Tibial nerve (tissue), 4 donors: ENCODE measurements at places on chromosomes 7 and 10. TPM values are rescaled to one million over a fixed set of nuclear protein-coding genes. Genes with fewer than 3 reads are reported as not detected.
A peak's percentile ranks its signal among the peaks of the same experiment; 100 is the strongest.

DNA sequence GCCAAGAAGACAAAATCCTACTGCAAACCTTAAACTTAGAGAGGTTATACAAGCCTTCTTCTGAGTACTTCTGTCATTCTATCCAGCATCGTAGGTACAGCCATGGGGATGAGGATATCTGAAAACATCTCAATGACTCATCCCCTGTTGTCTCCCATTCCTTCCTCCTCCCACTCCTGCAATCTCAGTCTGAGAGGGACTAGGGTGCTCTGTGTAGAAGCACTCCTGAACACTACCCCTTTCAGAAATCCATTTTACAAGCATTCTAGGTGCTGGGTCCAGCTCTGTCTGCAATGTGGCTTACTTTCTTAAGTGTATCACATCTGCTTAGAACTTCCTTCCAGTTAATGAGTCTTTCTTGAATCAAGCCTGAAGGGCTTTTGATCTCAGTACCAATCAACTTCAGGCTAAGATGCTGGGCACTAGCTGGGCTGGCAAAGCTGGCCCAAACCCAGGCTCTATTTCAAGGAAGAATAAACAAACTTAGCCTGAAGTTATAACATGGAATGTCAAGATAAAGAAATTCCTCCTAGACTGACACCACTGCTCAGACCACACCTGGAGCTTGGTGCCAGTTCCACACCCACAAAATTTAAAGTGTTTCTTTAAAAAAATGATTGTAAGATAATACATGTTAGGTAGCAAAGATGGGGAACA is 270.3 kb upstream of the AOAH start:
- no peak for DNase-seq

GRCh38 chr10:132336919-132337407 is 5.0 kb downstream of the LRRC27 start:
- DNase-seq = no peak

DNA sequence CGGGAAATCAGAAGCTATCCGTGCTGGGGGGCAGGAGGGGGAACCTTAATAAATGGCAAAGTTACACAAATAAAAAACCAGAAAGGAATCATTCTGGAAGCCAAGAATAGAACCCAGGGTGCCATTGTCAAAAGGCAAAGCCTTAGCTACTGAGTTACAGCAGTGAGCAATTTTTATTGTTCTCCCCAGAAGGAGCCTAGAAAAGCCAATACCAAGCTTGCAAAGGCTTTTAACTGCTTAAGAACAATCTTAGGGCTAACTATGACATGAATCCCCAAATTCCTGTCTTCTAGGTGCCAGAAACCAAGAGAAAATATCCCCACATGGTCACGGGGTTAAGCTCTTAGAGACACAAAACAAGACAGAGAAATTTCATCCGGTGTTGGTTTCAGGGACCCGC is 482.7 kb downstream of the CCSER2 start:
- no peak for DNase-seq

DNA sequence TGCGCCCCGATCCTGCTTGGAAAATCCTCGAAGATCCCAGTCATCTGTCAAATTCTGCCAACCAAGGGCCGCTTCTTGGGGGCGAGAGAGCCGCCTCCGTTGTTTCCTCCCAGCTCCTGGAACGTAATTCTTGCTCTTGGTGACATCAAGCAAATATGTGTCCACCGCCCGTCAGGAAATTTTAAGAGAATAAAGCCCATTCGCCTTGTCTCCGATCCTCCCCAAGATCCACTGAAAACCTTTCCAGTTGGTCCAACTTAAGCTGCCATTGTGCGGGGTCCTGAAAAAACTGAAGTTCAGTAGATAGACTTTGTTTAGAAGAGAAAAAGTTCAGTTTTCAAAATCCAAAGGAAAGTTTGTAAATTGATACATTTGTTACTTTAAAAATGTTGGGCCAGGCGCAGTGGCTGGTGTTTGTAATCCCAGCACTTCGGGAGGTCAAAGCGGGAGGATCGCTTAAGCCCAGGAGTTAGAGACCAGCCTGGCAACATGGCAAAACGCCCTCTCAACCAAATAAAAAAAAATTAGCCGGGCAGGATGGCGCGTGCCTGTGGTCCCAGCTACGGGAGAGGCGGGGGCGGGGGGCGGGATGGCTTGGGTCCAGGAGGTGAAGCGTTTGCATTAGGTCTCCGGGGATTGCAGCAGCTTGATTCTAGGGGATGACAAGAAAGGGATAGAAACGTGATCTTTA is 1.0 kb upstream of the ZNF800 start:
- DNase-seq = peak; percentile 30

- no peak for DNase-seq
Observed at GRCh38 chr10:122296363-122297120, 25.4 kb downstream of the BTBD16 start.

DNA sequence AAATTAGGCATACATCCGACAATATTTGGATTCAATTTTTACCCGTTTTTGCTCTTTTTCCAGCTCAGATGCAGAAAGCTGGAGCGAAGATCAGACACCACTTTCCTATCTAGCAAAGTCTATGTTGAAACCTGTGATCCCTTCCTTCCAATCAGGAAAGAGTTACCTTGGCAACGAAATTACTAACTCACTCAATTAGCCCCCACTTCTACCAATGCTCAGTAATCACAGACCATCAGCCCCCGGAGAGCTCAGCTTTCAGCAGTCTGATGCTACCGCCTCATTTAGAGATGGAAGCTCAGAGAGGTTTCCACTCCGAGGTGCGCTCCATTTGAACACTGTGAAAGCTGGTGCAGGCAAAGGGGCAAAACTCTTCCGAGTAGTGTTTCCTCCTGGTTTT is 6.7 kb downstream of the FRAT1 start:
- no peak for DNase-seq

DNA sequence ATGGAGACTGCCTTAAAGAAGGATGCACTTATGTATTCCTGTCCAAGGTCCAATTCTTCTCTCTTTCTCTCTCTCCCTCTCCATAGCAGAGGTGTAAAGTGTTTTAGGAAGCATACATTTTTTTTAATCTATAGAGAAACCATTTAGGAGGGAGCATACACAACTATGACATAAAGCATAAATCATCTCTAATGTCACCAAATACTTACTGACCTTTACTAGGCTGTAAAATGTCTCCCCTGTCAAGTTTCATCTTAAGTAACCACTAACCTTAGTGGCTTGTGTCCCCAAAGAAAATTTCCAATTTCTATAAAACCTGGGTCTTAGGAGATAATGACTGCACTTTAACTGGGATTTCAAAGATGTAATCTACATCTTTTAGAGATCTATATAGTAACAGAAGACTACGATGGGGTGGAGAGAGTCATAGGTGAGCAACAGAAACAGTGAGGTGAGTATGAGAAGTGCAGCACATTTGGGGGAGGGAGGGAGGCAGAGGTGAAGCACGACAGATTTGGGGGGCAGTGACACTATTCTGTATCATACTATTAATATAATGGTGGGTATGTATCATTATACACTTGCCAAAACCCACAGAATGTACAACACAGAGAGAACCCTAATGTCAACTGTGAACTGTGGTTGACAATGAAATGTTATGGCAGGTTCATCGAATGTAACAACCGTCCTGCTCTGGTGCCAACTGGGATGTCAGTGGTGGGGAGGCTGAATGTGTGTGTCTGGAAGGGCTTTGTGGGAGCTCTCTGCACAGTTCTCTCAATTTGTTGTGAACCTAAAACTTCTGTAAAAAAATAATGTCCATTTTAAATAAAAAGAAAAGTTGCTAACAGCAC is 79.5 kb downstream of the PIP4K2A start:
- no peak for DNase-seq

- DNase-seq = no peak
Observed at GRCh38 chr10:100570506-100570905, 34.8 kb downstream of the HIF1AN start.

GRCh38 chr10:99976886-99977665 is 32.7 kb downstream of the DNMBP start:
- peak; percentile 30 for DNase-seq

DNA sequence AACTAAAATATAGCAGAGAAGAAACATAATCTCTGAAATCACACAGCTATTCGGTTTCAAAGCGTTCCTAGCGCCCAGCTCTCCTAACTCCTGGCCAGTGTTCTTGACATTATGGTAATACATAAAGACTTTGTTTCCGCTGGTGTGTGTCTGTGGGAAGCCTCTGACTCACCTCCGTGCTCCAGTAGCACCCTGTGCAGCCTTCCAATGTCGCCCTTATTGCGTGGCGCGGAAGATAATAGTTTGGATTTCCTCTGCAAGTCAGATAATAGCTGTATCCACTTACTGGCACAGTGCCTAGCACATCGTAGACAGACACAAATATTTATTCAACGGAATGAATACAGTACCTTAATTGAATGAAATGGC is 570 bp downstream of the BMS1 start:
- DNase-seq = no peak

- DNase-seq = no peak
Observed at GRCh38 chr7:158125721-158126120, 461.9 kb downstream of the PTPRN2 start.

- no peak for DNase-seq
Observed at GRCh38 chr10:91787810-91788209, 10.4 kb upstream of the TNKS2 start.

DNA sequence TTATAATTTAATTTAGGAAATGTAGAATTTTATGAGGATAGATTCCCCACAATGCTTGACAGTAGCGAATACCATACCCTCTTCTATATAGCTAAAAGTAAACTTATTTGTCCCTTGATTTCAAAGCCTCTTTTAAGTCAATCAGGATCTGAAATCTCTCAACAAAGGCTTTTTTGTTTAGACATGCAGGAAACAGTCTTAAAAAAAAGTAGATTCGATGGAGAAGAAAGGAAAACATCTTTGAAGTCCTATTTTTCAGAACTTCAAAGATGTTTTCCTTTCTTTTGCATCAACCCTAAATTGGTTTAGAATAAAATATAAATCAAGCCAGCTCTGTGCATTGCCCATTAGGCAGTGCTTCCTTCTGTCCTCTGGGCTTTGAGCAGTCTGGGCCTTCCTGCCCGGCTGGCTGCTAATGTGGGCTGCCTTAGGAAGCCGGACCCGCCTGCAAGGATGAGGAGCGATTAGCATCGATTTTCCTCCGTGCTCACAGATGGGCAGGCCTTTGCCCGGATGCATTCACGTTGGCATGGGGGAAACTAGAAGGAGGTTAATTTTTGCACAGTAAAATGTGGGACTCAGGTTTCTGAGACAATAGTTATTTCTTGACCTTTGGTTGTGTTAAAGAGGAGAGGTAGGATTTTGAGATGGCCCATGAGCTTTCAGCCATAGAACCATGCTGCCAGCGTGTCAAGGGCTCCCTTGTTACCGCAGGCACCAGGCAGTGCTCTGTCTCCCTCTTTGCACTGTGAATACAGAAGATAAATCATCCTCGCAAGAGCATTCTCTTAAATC is 15.5 kb downstream of the MSRB2 start:
- no peak for DNase-seq

- DNase-seq = no peak
Observed at GRCh38 chr7:98852826-98853225, 17.0 kb downstream of the TMEM130 start.

- no peak for DNase-seq
Observed at GRCh38 chr7:139679731-139680594, 97.8 kb downstream of the HIPK2 start.

DNA sequence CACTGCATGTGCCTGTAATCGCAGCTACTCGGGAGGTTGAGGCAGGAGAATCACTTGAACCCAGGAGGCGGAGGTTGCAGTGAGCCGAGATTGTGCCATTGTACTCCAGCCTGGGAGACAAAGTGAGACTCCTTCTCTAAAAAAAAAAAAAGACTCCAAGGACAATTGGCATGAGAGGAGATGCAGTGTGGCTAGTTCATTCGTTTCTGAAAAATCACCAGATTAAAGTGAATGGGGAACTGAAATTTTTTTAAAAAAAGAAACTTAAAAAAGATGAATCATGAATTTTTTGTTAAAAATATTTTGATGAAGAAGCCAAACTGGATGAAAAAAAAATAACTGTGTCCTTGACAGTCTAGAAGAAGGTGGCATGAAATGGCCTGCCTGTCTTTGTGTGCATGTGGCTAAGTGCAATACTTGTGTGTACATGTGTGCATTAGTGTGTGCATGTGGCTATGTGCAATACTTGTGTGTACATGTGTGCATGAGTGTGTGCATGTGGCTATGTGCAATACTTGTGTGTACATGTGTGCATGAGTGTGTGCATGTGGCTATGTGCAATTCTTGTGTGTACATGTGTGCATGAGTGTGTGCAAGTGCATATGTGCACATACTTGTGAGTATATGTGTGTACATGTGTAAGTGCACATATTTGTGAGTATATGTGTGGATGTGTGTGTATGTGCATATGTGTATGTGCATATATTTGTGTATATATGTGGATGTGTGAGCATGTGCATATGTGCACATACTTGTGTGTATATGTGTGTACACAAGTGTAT is 391.7 kb upstream of the KLF6 start:
- DNase-seq = no peak

- DNase-seq = peak; percentile 48
Observed at GRCh38 chr7:83976302-83976701, 218.3 kb downstream of the SEMA3A start.

GRCh38 chr7:78594156-78594555 is 795.6 kb downstream of the PHTF2 start:
- no peak for DNase-seq

DNA sequence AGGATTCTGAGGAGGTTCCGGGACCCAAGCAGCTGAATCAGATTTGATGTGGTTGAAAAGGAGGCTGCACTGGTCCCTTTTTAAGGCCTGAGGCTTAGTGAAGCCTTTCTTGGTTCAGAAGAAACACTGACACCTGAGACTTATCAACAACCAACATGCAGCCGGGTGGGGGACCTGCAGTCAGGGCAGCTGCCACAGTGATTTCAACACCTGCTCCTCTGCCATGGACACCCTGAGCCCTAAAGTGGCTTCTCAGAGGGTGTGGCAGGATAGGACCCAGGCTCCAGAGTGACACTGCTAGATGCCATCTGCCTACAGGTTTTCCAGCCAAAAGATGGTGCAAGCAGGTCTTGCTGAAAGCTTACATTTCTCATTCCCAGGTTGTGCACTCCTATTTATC is 99.3 kb downstream of the COL13A1 start:
- DNase-seq = no peak

The SPDYE9 gene
- total RNA-seq = not detected

The POLR1F gene
- 13.2 TPM for total RNA-seq

The PRLHR gene
- not detected for total RNA-seq

The EXOSC1 gene
- 33.7 TPM for total RNA-seq

The PHF14 gene
- total RNA-seq = 50.7 TPM

The C10orf67 gene
- 0.84 TPM for total RNA-seq

The GHRHR gene
- total RNA-seq = not detected

The ADO gene
- total RNA-seq = 50.5 TPM

The KNDC1 gene
- total RNA-seq = 5.9 TPM

The SPRN gene
- not detected for total RNA-seq

The IKZF1 gene
- 20.0 TPM for total RNA-seq

The CYP2C9 gene
- total RNA-seq = not detected

The OR2A12 gene
- not detected for total RNA-seq

The PDK4 gene
- total RNA-seq = 723 TPM

The ACTR3C gene
- total RNA-seq = 2.3 TPM

The OPALIN gene
- total RNA-seq = not detected

The MEIG1 gene
- total RNA-seq = not detected

The CAMK2B gene
- total RNA-seq = 14.7 TPM

The SEC23IP gene
- total RNA-seq = 21.3 TPM

The OR2A42 gene
- total RNA-seq = not detected
